ENCODE measurements at places on chromosomes 6 and 20.

- no peak for DNase-seq
Measured at GRCh38 chr6:7974565-7974937, 64.0 kb upstream of the TXNDC5 start.

GRCh38 chr20:8798505-8798904, 270.4 kb upstream of the PLCB4 start:
- peak; percentile 73 for DNase-seq

GRCh38 chr6:31586599-31587281, 663 bp downstream of the LST1 start:
- DNase-seq = no peak

GRCh38 chr6:118325220-118325860, 222.8 kb upstream of the PLN start:
- no peak for DNase-seq

DNA sequence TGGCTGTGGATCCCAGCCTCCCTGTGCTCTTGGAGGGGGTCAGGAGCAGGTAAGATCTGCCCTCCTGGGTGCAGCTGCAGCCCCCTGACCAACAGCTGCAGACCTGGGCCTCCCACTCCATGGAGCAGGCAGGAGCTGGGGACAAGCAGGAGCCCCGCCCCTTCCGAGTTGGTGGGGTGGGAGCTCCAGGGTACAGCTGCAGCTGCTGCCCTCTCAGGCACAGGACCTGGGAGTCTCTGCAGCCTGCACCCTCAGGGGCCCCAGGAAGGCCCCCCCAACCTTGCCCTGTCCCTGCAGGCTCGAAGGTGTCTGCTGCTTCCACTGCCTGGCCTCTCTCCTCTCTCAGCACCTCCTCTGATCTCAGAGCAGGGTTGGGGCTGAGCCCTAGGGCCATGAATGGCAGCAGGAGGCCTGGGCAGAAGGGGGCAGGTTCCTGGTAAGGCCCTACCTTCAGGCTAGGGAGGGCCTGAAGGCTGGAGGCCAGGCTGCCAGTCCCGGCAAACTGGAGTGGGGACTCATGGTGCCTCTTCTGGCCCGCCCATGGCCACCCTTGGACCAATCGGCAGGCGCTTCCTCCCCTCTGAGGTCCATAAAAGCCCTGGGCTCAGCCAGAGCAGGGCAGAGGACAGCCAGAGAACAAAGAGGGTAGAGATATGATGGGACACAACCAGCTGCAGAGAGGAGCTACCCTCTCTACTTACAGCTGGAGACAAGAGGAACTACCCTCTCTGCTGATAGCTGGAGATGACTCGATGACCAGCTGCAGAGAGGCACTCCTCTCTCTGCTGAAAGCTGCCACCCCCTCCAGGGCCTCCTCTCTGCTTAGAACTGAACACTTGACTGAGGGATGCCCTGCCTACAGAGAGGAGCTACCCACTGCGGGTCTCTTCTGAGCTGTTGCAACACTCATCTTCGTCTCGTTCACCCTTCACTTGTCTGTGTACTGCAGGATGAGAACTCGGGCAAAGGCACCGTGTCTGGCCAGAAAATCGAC, 7.8 kb upstream of the PACSIN1 start:
- no peak for DNase-seq
